Hypothalamus (tissue), 51 donors: ENCODE measurements at places on chromosomes 1 and 21.

- DNase-seq, result no peak
Observed at GRCh38 chr1:69377507-69377906, 190.2 kb upstream of the LRRC7 start.

GRCh38 chr1:156616463-156616862 is 2.8 kb upstream of the HAPLN2 start:
- DNase-seq, result peak; percentile 24

- DNase-seq, result no peak
Observed at GRCh38 chr1:33736496-33736895, 127.4 kb upstream of the HMGB4 start.

DNA sequence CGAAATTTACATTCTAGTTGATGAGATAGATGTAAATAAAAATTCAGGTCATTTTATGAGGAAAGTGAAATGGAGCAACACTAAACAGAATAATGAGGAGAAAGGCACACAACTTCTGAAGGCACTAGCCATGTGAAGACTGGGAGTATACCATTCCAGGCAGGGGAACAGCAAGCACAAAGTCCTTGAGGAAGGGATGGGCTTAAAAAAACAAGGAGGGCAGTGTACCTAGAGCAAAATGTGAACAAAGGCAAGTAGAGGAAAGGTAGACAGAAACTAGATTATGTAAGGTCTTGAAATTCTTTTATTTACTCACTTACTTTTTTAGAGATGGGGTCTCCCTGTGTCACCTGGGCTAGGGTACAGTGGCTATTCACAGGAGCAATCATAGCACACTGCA is 54.1 kb upstream of the LRIG2 start:
- no peak for DNase-seq

- no peak for DNase-seq
Observed at GRCh38 chr1:24964811-24965570, 34.9 kb upstream of the RUNX3 start.

DNA sequence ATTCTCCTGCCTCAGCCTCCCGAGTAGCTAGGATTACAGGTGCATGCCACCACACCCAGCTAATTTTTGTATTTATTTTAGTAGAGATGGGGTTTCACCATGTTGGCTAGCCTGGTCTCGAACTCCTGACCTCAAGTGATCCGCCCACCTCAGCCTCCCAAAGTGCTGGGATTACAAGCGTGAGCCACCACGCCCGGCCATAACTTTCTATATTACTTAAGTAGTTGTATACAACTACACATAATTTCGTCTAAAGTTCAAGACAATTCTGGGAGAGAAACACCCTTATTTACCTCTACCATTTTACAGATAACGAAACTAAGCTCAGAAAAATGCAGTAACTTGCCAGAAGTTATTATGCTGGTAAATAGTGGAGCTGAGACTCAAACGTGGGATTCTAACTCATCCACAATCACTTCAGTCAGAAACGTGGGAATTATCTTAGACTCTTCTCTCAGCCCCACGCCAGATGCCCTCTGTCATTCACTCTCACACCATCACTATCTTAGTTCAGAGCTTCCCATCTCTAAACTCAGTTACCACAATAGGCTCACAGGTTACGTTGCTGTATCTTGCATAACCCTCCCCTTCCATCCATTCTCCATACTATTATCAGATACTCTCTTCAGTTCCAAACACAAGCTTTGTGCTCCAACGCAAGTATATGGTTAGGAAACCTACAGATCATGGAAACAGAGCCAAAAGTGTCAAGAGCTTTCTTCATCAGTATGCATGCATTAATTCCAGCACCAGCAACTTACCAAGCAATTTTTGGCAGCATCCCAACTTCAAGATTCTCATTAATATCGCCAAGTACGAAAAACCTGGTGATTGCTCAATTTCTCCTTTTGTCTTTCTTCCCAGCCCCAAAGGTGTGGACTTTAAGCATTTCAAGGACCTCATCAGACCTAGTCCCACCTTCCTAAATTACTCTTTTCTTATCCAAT is 69.3 kb downstream of the RERE start:
- no peak for DNase-seq
